Osteoblast (primary cell): ENCODE measurements at places on chromosomes 1 and 21. TPM values are rescaled to one million over a fixed set of nuclear protein-coding genes. Genes with fewer than 3 reads are reported as not detected.
A peak's percentile ranks its signal among the peaks of the same experiment; 100 is the strongest.

GRCh38 chr1:224406216-224406615 is 28.4 kb downstream of the WDR26 start:
- H3K27ac ChIP-seq: no peak overlapping the region
- H3K36me3 ChIP-seq: peaks cover 82% of the 10 kb centered on the region
- no peak overlapping the region for H3K4me3 ChIP-seq
- H3K27me3 ChIP-seq: no peaks in the 10 kb centered on the region
- peaks cover 16% of the 10 kb centered on the region for H3K4me1 ChIP-seq

GRCh38 chr1:43994794-43995790 is 3.7 kb downstream of the CCDC24 start:
- H3K27ac ChIP-seq: no peak overlapping the region
- H3K27me3 ChIP-seq: no peaks in the 10 kb centered on the region

DNA sequence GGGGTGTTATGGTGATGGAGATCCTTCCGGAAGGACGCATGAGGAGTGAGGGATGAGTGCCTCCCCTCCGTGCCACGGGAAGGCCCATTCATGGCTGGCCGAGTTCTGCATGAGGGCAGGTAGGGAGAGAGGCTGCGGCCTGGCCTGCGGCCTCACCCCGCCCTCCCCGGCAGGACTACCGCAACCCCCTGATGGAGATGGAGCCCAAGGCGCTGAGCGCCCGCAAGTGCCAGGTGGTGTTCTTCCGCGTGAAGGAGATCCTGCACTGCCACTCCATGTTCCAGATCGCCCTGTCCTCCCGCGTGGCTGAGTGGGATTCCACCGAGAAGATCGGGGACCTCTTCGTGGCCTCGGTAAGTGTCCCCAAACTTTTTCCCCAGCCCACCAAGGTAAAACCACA is 83.3 kb downstream of the ARHGEF10L start:
- H3K4me1 ChIP-seq: peaks cover 32% of the 10 kb centered on the region
- no peak overlapping the region for H3K4me3 ChIP-seq
- no peak overlapping the region for H3K27ac ChIP-seq
- H3K27me3 ChIP-seq: no peaks in the 10 kb centered on the region

DNA sequence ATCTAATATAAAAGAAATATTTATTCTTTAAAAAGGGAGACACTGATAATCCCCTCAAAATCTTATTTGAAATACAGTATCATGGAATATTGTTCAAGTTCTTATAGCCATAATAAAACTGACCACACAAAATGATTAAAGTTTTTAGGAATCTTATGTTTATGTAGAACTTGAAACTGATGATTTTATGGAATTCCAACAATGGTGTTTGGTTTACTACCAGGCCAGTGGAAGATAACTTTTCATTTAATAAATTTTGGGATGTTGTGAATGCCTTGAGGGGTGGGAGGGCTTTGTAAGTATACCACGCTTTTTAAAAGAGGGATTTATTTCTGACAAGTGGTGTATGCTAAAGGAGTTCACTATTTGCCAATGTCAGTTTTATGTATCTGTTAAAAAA is 87.7 kb downstream of the RAB3GAP2 start:
- H3K36me3 ChIP-seq: peaks cover 43% of the 10 kb centered on the region
- H3K27me3 ChIP-seq: no peaks in the 10 kb centered on the region
- no peak overlapping the region for H3K4me3 ChIP-seq
- no peak overlapping the region for H3K27ac ChIP-seq

DNA sequence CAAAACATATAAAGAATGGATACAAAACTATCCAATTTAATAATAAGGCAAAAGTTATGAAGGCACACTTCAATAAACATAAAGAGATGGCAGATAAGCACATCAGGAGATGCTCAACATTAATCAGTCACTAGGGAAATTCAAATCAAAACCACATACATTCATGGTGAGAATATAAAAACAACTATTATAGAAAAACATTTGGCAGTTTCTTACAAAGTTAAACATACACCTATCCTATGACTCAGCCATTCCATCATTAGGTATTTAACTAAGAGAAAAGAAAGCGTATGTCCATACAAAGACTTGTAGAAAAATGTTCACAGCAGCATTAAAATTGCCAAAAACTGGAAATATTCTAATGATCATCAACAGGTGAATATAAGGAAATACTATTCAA is 44.3 kb downstream of the KIFAP3 start:
- H3K36me3 ChIP-seq: no peaks in the 10 kb centered on the region
- H3K27me3 ChIP-seq: no peaks in the 10 kb centered on the region
- peaks cover 11% of the 10 kb centered on the region for H3K4me1 ChIP-seq
- H3K4me3 ChIP-seq: no peak overlapping the region
- no peak overlapping the region for H3K27ac ChIP-seq

- H3K36me3 ChIP-seq: no peaks in the 10 kb centered on the region
- no peak for DNase-seq
- no peak overlapping the region for H3K27ac ChIP-seq
- no peak overlapping the region for H3K4me3 ChIP-seq
- no peaks in the 10 kb centered on the region for H3K27me3 ChIP-seq
These were observed 514.5 kb downstream of the NPHP4 start for GRCh38 chr1:5477716-5478115.

DNA sequence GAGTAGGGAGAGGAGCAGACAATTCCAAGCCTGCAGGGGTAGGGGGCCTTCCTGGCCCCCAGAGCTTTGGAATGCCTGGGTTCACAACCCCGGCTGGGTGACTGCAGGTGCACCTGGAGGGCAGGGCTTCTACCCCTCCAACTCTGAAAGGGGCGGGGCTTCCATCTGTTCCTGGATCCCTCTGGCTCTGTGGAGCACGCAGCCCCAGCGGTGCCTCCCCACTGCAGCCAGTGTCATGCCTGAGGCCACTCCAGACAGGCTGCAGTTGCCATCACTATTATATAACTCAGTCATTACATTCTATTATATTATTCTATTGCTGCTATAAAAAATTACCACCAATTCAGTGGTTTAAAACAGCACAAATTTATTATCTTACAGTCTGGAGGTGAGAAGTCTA is 12.5 kb upstream of the FNBP1L start:
- no peak for DNase-seq
- H3K27me3 ChIP-seq: peaks cover 16% of the 10 kb centered on the region
- H3K36me3 ChIP-seq: no peaks in the 10 kb centered on the region
- H3K4me3 ChIP-seq: no peak overlapping the region

DNA sequence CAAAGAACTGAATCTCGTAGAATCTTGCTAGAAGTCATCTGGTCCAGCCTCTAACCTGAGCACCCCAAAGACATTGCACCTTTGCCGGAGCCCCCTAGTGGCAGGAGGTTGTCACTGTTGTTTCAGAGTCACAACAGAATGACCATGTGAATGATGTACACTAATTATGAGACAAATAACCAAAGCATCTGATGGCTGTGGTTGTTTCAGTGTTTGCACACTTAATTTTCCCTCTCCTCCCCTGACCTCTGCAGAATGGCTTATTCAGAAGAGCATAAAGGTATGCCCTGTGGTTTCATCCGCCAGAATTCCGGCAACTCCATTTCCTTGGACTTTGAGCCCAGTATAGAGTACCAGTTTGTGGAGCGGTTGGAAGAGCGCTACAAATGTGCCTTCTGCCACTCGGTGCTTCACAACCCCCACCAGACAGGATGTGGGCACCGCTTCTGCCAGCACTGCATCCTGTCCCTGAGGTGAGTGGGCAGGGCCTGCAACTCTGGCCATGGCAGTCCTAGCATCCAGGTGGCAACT is 26.4 kb downstream of the TRAF5 start:
- H3K27ac ChIP-seq: no peak overlapping the region
- H3K27me3 ChIP-seq: no peaks in the 10 kb centered on the region
- no peak overlapping the region for H3K4me3 ChIP-seq
- no peak for DNase-seq

- H3K36me3 ChIP-seq: peaks cover 11% of the 10 kb centered on the region
- peak overlapping the region; percentile 48 for H3K27ac ChIP-seq
- H3K4me1 ChIP-seq: peaks cover 29% of the 10 kb centered on the region
- H3K4me3 ChIP-seq: no peak overlapping the region
- peak; percentile 99 for DNase-seq
These were observed 4.3 kb upstream of the MFAP2 start for GRCh38 chr1:16984717-16985116.

DNA sequence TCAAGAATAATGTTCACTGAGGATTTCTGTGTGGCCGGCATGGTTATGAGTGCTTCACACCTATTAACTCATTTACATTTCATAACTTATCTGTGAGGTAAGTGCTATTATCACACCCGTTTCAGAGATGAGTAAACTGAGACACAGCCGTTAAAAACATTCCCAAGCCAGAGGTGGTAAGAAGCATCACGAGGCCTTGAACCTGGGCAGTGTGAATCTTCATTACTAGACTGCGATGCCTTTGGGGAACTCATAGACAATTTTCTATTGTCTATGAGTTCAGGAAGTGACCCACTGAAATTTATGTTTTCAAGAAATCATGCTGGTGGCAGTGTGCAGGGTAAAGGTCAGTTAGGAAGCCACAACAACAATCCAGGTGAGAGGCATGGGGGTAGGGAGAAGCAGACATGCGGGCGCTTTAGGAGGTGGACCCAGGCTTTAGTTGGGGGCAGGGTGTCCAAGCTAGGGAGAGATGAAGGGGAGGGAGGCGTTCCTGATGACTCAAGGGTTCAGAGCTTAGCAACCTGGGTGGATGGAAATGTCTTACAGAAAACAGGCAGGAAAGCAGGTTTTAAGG is 14.5 kb downstream of the GNG12 start:
- DNase-seq: peak; percentile 10
- no peak overlapping the region for H3K27ac ChIP-seq
- H3K36me3 ChIP-seq: peaks cover 19% of the 10 kb centered on the region
- no peak overlapping the region for H3K4me3 ChIP-seq

DNA sequence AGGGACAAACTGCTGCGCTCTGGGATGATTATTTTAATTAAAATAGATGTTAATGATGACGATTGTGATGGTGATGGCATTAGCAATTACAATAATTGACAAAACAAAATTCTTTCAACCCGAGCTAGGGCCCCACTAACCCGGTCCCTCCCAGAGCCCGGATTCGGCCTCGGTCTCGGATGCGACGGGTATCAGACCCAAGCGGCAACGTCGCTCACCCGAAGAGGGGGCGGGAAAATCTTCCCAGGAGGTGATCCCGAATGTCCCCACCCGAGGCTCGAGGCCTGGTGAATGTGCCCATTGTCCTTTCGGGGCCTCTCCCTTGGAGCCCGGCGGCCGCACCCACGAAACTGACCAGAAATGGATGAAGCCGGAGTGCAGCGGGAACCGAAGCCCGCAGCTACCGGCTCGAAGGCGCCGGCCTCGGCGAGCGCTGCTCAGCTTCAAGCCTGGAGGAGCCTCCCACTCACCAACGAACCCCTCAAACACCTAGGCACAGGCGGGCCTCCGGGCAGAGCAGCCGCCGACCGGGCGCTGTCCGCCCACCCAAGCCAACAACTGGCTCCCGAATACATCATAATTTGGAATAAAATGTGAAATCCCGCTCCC is 1.2 kb downstream of the TAL1 start:
- no peaks in the 10 kb centered on the region for H3K36me3 ChIP-seq
- DNase-seq: no peak
- no peak overlapping the region for H3K27ac ChIP-seq
- H3K4me3 ChIP-seq: no peak overlapping the region
- H3K4me1 ChIP-seq: no peaks in the 10 kb centered on the region
- peaks cover 90% of the 10 kb centered on the region for H3K27me3 ChIP-seq

Gene LMX1A
- not detected in 2 replicates for total RNA-seq

Gene RNF223
- total RNA-seq: not detected in 2 replicates

Gene SLAMF7
- under 0.01 TPM in 1 of 2 replicates, not detected in the other for total RNA-seq

Gene RNF186
- not detected in 2 replicates for total RNA-seq

Gene SHISAL2A
- total RNA-seq: not detected in 2 replicates

Gene CAPZB
- 217 and 224 TPM in 2 replicates for total RNA-seq
